K562 (cell line): ENCODE measurements at places on chromosomes 5 and 9. TPM values are rescaled to one million over a fixed set of nuclear protein-coding genes. Genes with fewer than 3 reads are reported as not detected.

GRCh38 chr5:95281226-95281625, 3.7 kb downstream of the MCTP1 start:
- no peak for DNase-seq
- peaks cover 26% of the 10 kb centered on the region for H3K27me3 ChIP-seq
- H3K27ac ChIP-seq: no peak overlapping the region
- no peaks in the 10 kb centered on the region for H3K36me3 ChIP-seq
- H3K4me1 ChIP-seq: no peaks in the 10 kb centered on the region

DNA sequence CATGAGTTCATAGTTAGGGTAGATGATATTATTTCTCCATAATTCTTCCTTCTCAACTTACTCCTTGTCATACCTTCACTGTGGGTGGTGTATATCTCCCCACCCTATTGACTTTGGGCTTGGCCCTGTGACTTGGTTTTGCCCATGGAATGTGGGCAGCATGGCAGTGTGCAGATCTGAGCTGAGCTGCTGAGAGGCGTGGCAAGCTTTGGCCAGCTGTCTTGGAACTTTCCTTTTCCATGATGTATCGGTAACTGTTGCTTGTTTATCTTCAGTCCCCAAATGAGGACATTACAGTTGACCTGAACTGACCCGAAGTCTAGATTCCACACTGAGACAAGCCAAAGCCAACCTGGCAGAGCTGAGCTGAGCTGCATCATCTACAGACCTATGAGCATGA, 70.4 kb downstream of the RALGPS1 start:
- H3K27ac ChIP-seq: no peak overlapping the region
- H3K36me3 ChIP-seq: no peaks in the 10 kb centered on the region
- DNase-seq: no peak
- H3K27me3 ChIP-seq: peaks cover 19% of the 10 kb centered on the region
- peaks cover 21% of the 10 kb centered on the region for H3K4me1 ChIP-seq
- no peak overlapping the region for H3K4me3 ChIP-seq

DNA sequence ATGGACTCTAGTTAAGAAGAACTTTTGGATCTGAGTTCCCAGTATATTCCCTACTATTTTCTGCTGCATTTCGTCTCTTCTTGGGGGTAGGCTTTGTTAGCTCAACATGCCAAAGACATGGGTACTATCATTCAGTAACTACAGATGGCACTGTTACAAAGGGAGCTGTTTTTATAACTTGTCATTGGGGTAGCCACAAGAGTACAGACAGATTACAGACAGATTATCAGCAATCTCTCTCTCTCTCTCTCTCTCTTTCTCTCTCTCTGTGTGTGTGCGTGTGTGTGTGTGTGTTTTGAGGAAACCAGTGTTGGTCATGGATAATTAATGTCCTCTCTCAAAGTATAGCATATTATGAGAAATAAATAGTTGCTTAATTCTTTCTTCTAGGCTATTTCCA, 116.1 kb downstream of the WDR70 start:
- no peak overlapping the region for H3K27ac ChIP-seq
- H3K36me3 ChIP-seq: no peaks in the 10 kb centered on the region; the same call in 2 of the 3 replicates
- no peaks in the 10 kb centered on the region for H3K27me3 ChIP-seq
- no peak overlapping the region for H3K4me3 ChIP-seq

DNA sequence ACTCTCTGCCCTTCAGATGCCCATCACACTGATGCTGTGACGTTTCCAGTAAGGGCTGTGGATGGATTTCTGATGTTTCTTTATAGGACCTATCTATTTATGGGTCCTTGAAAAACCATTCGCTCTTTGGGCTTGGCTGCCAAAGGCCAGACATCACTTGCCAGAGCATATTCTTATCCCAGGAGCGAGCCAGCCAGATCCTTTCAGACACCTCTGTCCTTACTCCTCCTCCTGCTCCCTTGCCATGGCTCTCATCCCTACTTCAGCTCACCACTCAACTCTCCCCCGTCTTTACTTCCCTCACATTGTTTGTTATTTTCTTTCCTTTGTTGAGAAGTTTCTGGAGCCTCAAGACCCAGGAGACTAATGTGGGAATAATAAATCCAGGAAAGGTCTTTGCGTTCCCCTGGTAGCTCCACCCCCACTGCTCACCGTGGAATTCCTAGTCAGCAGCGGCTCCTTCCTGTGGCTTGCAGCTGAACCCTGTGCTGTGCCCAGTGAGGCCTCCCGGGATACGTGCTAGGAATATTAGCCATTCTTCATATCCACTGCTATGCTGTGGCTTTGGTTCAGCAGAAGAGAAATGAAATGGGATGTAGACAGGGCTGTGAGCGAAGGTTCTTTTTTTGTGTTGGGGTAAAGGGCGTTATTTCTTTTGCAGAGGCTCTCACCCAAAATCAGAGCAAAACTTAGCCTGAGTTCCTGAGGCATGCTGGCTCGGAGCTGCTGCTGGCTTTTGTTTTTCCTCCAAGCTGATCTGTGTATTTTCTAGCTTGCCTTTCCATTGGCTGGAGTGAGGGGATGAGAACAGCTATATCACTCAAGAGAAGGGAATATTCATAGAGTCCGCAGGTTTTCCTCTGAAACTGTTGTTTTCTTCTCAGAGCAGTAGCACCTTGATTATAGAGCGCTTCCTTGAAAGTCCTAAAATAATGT, 171.1 kb downstream of the SAXO1 start:
- H3K27me3 ChIP-seq: no peaks in the 10 kb centered on the region
- no peak overlapping the region for H3K27ac ChIP-seq
- DNase-seq: no peak
- no peak overlapping the region for H3K4me3 ChIP-seq

DNA sequence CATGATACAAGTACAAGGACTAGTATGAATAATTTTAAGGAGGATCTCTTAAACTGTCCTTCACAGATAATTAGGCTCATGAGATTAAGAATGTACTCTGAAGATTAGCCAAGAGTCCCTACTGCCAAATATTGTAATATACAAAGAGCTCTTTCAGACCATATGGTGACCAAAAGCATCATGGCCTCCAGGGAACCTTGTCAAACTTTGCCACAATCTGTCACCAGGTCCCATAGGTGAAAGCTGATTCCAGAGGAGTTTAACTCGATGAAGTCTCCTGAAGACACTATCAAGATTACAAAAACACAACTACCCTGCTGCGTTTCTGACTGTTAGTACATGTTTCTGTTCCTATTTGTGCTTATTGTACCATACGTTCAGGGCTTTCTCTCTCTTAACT, 395.4 kb upstream of the ITGA1 start:
- H3K27me3 ChIP-seq: no peaks in the 10 kb centered on the region
- no peak overlapping the region for H3K4me3 ChIP-seq
- no peaks in the 10 kb centered on the region for H3K36me3 ChIP-seq
- no peak for DNase-seq
- H3K4me1 ChIP-seq: no peaks in the 10 kb centered on the region
- H3K27ac ChIP-seq: no peak overlapping the region

Gene BARHL1
- not detected in 2 replicates for total RNA-seq

Gene HARS2
- 25.9 and 27.8 TPM in 2 replicates for total RNA-seq
